ENCODE measurements at places on chromosomes 3 and 15.

DNA sequence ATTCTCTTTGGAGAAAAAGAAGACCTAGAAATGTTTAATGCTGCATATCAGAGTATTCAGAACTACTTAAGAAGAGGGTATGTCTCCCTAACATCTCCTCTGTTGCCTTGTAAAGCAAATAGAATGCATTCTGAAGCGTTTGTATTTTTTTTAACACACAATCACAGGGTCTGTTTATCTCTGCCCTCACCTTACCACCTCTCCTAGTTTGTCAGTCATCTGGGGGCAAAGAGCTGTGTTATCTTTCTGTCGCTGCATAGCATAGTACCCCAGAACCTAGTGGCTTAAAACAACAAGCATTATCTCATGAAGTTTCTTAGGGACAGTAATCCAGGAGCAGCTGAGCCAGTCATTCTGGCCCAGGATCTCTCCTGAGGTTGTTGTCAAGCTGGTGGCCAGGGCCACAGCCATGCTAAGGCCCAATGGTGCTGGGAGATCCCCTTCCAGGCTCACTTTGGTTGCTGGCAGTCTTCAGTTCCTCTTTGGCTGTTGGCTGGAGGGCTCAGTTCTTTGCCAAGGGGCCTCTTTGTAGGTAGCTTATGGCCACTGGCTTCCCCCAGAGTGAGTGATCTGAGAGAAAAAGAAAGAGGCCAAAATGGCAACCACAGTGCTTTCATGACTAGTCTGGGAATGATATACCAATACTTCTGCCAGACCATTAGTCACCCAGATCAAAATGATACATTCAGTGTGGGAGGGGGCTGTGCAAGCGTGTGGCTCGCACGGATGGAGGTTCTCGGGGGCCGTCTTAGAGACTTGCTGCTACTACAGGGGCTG is 17.8 kb downstream of the EDEM1 start:
- no peak for DNase-seq

GRCh38 chr3:63762934-63763550 is 56.1 kb upstream of the C3orf49 start:
- no peak for DNase-seq

- no peak for DNase-seq
Observed at GRCh38 chr3:23540600-23540999, 265.2 kb upstream of the UBE2E1 start.

- DNase-seq: no peak
Observed at GRCh38 chr15:38369936-38370478, 83.9 kb upstream of the FAM98B start.

- no peak for DNase-seq
Observed at GRCh38 chr15:92930054-92930621, 30.0 kb downstream of the CHD2 start.

- no peak for DNase-seq
Observed at GRCh38 chr3:9770276-9770812, 597 bp upstream of the CAMK1 start.

- no peak for DNase-seq
Observed at GRCh38 chr3:83438188-83438587, 1520.6 kb upstream of the CADM2 start.

- no peak for DNase-seq
Observed at GRCh38 chr3:188978421-188979171, 193.2 kb upstream of the TPRG1 start.

DNA sequence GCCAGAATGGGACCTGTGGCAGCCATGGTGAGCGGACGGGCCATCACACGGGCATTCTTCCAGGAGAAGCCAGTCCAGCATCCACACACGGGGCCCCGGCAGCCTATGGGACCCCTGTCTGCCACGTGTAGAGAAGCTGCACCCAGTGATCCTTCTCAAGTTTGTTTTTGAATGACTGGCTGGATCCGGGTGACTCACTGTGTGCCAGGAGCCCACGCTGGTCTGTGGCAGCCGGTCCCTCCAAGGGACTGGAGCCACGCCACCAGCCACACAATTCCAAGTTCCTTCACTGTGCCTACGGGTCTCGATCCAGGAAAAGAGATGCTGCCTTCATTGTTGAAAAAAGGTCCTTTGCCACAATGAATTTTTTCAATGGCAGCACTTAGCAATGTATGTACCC is 58.1 kb downstream of the ATP10A start:
- no peak for DNase-seq

DNA sequence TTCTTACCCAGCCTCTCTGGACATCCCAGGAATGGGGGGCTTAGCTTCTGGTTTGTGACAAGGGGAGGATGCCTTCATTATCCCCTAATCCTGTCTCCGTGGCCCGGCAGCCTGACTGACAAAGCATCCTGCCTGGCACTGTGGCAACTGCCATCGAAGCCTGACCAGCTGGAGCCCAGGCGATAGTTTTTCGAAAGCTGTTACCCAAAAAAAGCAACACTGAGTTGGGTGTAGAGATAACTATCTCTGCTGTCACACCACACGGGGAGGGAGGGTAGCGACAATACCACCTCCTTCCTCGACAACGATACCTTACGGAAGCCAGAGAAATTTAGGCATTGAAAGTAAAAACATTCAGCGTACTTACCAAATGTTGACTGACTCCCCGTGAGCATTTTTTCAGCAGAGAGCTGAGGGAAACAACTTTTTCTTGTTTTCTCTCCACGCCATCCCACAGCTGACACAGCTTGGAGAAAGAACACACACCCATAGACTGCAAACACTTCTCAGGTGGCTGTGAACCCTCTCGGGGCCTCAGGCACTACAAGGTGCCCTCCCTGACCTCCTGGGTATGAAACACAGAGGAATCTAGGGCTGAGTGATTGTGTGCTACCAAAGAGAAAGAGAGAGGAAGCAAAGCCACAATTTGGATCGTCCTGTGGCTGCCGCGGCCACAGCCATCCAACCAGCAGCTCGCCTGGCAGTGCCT is 361.9 kb upstream of the ICE2 start:
- DNase-seq: no peak

DNA sequence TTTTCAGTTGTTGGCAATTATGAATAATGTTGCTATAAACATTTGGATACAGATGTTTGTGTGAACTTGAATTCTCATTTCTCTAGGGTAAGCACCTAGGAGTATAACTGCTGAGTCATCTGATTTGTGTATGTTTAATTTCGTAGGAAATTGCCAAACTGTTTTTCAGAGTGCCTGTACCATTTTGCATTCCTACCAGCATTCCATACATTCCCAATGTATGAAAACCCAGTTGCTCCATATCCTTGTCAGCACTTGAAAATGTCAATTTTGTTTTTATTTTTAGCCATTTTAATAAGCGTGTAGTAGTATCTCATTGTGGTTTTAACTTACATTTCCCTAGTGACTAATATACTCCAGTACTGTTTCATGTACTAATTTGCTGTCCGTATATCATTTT is 98.5 kb upstream of the TSC22D2 start:
- DNase-seq: no peak

- DNase-seq: no peak
Observed at GRCh38 chr15:33256874-33257273, 53.9 kb upstream of the RYR3 start.

- DNase-seq: no peak
Observed at GRCh38 chr3:131846296-131846924, 188.4 kb downstream of the CPNE4 start.

- DNase-seq: no peak
Observed at GRCh38 chr3:24498391-24498790, 3.7 kb upstream of the THRB start.

GRCh38 chr3:54649551-54649950 is 278.3 kb downstream of the LRTM1 start:
- DNase-seq: no peak

DNA sequence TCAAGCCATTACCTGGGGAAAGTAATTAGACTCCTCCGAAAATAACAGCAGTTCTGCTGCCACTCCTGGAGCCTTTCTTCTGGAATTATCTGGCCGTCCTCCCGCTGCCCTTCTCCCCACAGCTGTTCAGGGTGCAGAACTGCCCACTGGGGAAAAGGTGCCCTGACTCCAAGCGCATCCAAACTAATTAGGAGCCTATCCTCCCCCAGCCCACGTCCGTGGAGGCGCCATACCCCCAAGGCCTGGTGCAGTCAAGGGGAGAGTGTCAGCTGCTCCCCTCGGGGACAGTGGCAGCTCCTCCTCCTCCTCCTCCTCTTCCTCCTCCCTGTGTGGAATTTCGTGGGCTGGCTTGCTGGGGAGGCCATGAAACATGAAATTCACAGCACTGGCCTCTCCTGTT is 177.2 kb downstream of the XXYLT1 start:
- no peak for DNase-seq

- no peak for DNase-seq
Observed at GRCh38 chr3:11212784-11213183, 58.5 kb downstream of the HRH1 start.

DNA sequence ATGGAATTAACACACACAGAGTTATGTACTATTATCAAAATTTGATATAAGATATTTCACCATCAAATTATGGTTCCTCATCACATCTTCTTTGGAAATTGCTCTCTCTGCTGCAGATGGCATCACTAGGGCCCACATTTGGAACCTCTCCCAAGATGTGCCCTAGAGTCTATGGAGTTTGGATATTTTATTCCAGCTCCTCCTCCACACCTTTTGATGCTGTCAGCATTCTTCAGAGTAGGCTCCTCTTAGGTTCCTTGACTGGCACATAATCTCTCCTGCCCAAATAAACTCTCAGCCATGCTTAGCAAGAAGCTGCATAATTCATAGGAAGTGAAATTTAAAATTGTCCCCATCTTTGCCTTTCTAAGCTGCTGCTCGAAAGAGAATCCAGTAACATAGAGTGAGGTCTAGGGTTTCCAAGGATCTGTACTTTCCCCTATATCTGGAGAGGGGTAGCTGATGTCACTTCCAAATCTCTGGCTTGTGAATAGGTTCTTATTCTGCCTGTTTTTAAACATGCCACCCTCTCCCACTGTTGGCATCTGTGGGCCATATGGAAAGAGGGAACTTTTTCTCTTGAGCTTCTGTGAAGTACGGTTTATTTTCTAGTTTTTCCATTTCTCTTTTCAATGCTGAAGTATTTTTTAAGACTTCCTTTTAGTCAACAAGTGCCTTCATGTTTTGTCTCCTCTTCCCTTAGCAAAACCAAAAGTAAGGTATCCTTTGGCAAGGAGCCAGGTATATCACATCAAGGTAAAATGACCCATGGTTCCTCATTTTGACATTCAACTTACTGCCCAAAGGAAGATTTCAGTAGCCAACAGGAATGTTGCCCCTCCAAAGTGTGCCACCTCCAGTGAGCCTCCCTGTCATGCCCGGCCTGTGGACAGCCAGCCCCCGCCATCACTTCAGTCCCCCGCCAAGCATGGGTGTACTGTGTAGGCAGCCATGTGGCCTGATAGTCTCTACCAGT is 75.3 kb upstream of the C2CD4B start:
- DNase-seq: no peak

DNA sequence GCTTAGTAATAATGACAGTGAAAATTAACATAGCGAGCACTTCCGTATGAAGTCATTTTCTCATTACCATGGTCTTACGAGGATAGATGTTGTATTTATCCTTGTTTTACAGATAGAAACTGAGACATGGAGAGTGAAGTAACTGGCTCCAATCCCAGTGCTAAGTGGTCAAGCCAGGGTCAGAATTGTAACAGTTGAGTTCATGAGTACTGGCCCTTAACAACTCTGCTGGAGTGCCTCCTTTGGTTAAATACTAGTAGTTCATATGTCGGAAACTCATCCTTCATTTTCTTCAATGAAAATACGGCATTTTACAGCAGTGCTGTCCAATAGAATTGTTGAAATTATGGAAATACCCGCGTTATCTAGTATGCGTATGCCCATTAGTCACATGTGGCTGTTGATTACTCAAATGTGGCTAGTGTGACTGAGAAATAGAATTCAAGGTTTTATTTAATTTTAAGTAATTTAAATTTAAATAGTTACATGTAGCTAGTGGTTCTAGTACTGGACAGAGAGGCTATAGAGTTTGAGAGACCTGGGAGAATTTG is 32.5 kb downstream of the FNDC3B start:
- no peak for DNase-seq

- no peak for DNase-seq
Observed at GRCh38 chr3:73383470-73384049, 241.2 kb downstream of the PDZRN3 start.

DNA sequence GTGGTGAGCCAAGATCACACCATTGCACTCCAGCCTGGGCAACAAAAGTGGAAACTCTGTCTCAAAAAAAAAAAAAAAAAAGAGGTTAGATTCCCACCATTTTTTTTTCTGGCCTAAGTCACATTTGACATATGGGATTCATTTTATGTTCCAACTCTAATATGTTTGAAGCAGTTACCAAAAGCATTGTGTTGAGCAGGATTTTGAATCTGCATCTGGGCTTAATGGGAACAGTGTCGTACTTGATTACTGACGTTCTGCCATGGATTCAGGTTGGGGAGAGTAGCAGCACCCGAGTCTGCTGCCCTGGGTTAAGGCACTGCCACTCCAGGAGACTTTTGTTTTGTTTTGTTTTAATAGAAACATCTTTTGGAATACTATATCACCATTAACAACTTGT is 348.7 kb upstream of the TBL1XR1 start:
- no peak for DNase-seq

GRCh38 chr3:148863814-148864213 is 1.3 kb upstream of the CPA3 start:
- DNase-seq: no peak

DNA sequence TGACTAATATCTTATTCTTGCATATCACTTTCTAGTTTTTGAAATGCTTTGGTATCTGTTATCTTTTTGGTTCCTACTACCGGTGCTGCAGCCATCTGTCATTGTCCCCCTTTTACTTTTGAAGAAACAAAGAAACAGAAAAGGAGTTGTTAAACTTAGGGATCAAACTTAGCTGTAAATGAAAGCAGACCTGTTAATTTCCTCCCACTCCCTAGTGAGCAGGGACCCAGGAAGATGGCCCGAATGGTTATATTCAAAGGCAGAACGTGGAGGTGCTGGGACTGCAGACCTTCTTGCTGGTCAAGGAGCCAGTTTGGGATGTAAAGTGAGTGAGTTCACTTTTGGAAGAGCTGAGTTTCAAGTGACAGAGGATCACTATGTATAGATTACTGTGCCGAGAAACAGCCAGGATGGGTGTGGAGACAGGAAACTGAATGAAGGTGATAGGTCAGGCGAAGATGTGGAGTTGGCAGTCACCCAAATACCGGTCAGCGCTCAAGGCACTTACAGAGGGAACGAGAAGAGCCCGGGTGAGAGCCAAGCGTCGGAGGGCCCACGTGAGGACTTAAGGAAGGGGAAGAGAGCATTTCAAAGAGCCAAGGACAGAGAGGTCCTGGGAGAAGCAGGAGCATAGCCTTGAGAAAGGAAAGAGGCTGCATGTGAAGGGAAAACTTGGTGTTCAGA is 20.1 kb downstream of the KBTBD8 start:
- DNase-seq: no peak

GRCh38 chr3:71317749-71318457 is 265.6 kb downstream of the FOXP1 start:
- DNase-seq: no peak

DNA sequence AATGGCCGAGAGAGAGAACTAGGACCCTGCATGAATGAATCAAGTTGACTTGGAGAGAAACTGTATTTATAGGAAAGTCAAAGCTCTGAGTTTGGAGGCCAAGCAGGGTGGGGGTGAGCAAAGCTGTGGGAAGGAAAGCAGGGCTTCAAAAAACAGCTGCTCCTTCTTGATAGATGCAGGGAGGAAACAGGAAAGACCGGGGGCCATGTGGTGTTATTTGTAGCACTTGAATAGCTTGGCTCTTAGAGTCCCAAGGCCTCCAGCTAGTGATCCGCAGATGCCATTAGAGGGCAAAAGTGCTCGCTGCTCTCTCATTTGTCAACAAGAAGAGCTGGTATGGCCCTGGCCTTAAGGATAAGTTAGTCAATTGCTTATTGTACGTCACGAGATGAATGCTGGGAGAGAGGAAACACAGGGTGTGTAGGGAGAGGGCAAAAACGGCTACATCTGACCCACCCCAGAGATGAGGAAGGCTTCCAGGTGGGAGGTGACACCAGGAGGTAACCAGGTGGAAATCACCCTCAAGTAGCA is at the start of gene ALG1L2:
Gene ALG1L2, plus strand, starts transcription at position 481 of the 531 bp plus-strand sequence. CDS start 186 bp downstream, outside the sequence.
- no peak for DNase-seq

Measured in activated CD8-positive, alpha-beta memory T cell treated with anti-CD3 and anti-CD28 coated beads for 4 hours (primary cell).